A549 treated with DMSO at 1 μM for 4 hours (cell line): ENCODE measurements at places on chromosomes 16 and 17. TPM values are rescaled to one million over a fixed set of nuclear protein-coding genes. Genes with fewer than 3 reads are reported as not detected.

ZCCHC14 gene
- total RNA-seq = 8.4 to 11.6 TPM (median 10.4 TPM) in 5 replicates

BICDL2 gene
- not detected in 5 replicates for total RNA-seq

ABCC3 gene
- 122 to 146 TPM (median 140 TPM) in 5 replicates for total RNA-seq

KRTAP9-2 gene
- not detected in 5 replicates for total RNA-seq

HYDIN gene
- total RNA-seq = 0.30 to 0.52 TPM (median 0.39 TPM) in 5 replicates

AHSP gene
- total RNA-seq = not detected in 5 replicates

COPZ2 gene
- total RNA-seq = 12.8 to 16.0 TPM (median 14.9 TPM) in 5 replicates

PPM1E gene
- total RNA-seq = 0.06 to 0.08 TPM (median 0.07 TPM) in 5 replicates

PMP22 gene
- 285 to 327 TPM (median 322 TPM) in 5 replicates for total RNA-seq

MARCHF10 gene
- total RNA-seq = 0.45 to 1.0 TPM (median 0.61 TPM) in 5 replicates

DPEP3 gene
- total RNA-seq = not detected in 5 replicates

KRT17 gene
- total RNA-seq = 0.81 to 1.3 TPM (median 0.97 TPM) in 5 replicates

P2RX1 gene
- total RNA-seq = 0.03 TPM in 2 of 5 replicates, not detected in the others

PIMREG gene
- total RNA-seq = 44.2 to 51.9 TPM (median 45.7 TPM) in 5 replicates

PRR11 gene
- 47.6 to 69.0 TPM (median 63.1 TPM) in 5 replicates for total RNA-seq

TAT gene
- 0.05 to 0.11 TPM (median 0.07 TPM) in 3 of 5 replicates, not detected in the others for total RNA-seq

PLXDC1 gene
- 0.05 to 0.81 TPM (median 0.11 TPM) in 5 replicates for total RNA-seq

TTLL6 gene
- 0.50 to 0.60 TPM (median 0.56 TPM) in 5 replicates for total RNA-seq

PRKCB gene
- 0.17 to 0.50 TPM (median 0.24 TPM) in 5 replicates for total RNA-seq

RASL10B gene
- total RNA-seq = 0.06 to 0.13 TPM (median 0.10 TPM) in 4 of 5 replicates, not detected in the other

RAB26 gene
- total RNA-seq = 3.0 to 4.5 TPM (median 3.3 TPM) in 5 replicates

RAMP2 gene
- 0.69 to 1.2 TPM (median 0.85 TPM) in 5 replicates for total RNA-seq

MYO1C gene
- total RNA-seq = 116 to 144 TPM (median 135 TPM) in 5 replicates

TP53TG3C gene
- 0.17 to 0.64 TPM in 2 of 5 replicates, not detected in the others for total RNA-seq

MYO15A gene
- 0.16 to 0.43 TPM (median 0.26 TPM) in 5 replicates for total RNA-seq

VAMP2 gene
- total RNA-seq = 21.5 to 27.7 TPM (median 25.6 TPM) in 5 replicates

CCDC78 gene
- 3.6 to 6.4 TPM (median 5.5 TPM) in 5 replicates for total RNA-seq

SULT1A2 gene
- 0.09 to 0.22 TPM (median 0.15 TPM) in 3 of 5 replicates, not detected in the others for total RNA-seq

KLHL10 gene
- 0.05 to 0.22 TPM (median 0.10 TPM) in 5 replicates for total RNA-seq

RNF135 gene
- total RNA-seq = 24.6 to 26.6 TPM (median 26.3 TPM) in 5 replicates
